ENCODE measurements at places on chromosomes 1 and 21.
A peak's percentile ranks its signal among the peaks of the same experiment; 100 is the strongest.

- DNase-seq, result peak; percentile 32
Observed at GRCh38 chr1:53465023-53465957, 6.1 kb downstream of the DMRTB1 start.

DNA sequence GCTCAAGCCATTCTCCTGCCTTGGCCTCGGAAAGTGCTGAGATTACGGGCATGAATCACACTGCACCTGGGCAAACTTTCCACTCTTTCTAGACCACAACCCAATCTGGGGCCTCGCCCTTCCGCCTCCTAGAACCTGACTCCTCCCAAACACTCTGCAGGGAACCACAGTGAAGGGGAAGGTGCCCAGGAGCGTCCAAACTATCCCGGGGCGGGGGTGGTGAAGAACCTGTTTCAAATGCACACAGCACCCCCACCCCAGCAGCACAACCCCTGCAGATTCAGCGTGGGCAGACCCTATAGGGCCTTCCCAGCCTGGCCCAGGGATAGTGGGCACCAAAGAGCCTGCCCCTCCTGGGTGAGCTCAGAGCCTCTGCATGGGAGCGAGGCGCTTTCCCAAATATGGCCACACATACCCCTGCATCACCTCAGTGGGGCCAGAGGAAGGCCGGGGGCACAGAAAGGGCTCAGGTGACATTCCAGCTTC, 86.9 kb downstream of the STUM start:
- DNase-seq, result peak; percentile 20

DNA sequence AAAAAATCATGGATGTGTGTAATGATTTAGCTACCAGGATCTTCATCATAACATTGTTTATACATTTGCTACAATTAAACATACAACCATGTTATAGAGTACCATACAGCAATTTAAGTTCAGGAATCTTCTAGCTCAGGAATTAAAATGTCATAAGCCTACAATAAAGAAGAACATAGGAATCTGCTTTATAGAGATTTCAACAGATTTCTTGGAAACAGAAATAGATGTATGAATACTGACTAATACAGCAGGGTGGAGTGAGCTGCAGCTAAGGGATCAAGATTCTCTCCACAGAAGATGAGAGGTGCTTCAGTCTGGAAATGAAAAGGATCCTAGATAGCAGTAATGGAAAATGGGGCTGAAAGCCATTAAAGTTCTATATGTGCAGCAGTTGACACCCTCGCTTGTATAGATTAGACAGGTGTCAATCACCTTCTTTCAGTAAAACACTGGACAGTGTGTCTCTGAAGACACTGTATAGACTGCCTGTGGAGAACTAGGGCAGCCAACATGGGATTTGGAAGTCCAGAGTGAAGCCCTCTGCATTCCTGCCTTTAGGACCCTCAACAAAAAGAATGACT, 73.9 kb downstream of the DNTTIP2 start:
- DNase-seq, result peak; percentile 33

DNA sequence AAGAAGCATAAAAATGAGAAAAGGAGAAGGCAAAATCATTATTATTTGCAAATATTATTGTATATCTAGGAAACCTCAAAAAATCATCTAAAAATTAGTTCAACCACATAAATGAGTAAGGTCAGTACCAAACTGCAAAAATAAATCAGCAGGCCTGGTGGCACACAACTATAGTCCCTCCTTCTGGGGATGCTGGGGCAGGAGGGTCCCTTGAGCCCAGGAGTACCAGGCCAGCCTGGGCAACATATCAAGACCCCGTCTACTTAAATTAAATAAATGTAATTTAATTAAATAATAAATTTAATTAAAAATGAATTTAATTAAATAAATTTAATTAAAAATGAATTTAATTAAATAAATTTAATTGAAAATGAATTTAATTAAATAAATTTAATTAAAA, 40.3 kb upstream of the TRIM67 start:
- DNase-seq, result no peak

- no peak for DNase-seq
Observed at GRCh38 chr1:240385985-240386978, 225.7 kb downstream of the GREM2 start.

DNA sequence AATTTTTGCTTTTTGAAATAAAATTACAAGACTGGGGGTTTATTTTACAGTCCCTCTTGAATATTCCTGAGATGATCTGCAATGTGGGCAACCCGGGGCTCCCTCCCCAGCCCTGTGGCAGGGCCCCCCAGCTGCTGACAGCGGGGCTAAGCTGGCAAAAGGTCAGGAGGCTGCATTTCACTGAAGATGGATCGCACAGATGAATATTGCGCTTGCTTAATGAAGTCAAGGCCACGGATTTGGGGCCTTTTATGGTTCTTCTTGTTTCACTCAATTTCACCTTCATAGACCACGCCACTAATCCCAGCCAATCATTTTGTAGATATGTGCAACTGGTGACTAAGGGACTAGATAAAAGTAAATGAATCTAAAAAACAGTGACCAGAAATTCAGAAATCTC, 50.8 kb upstream of the SLC22A15 start:
- DNase-seq, result no peak

DNA sequence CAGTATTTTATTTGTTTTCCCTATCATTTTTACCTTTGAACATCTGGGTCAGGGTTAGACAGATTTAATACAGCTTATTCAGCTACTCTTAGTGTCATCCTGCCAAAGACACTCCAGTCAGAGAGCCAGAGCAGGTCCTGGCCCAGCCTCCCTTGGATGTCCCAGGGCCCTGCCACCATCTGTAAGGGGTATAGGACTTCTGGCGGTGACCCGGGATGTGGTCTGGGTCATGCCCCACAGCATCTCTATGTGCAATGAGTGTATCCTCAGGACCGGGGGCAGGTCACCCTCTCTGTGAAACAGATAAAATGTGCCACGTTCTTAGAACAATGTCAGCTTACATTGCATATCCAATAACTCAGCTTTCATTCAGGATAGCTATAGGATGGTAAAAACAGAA, 37.8 kb upstream of the PRSS38 start:
- DNase-seq, result no peak

DNA sequence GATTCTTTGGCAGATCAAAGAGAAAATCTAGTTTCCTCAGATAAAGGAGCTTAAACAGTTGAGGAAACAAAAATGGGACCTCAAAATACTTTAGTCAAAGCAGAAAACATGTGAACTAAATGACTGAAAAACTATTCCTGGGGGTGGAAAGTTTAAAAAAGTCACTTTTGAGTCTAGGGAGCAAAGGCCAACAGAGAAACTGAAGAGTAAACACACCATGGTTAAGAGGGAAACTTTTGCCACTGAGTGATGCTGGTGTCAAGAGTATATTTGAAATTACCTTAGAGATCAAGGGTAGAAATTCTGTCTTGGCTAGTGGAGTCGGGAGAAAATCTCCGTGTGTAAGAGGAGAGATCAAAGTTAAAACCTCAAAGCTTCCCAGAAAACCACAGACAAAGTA, 501.2 kb upstream of the ADGRL4 start:
- DNase-seq, result no peak

GRCh38 chr1:183365676-183366075, 52.5 kb downstream of the NMNAT2 start:
- no peak for DNase-seq

DNA sequence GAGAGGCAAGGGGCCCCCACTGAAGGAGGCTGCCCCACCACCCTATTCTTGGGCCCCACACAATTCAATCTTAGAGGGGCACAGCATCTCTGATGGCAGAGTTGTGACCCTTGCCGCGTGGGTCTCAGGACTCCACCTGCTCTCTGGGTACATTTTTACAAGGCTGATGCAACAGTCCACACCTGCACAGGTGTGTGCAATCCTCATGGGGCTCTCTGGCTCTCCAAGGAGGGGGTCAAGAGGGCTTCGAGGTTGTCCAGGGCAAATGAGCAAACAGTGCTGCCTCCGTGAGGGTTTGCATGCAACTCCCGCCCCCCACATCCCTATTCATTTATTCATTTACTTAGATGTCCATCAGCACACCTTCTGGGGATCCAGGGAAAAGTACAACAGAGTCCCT, 81.6 kb upstream of the IFFO2 start:
- DNase-seq, result no peak

DNA sequence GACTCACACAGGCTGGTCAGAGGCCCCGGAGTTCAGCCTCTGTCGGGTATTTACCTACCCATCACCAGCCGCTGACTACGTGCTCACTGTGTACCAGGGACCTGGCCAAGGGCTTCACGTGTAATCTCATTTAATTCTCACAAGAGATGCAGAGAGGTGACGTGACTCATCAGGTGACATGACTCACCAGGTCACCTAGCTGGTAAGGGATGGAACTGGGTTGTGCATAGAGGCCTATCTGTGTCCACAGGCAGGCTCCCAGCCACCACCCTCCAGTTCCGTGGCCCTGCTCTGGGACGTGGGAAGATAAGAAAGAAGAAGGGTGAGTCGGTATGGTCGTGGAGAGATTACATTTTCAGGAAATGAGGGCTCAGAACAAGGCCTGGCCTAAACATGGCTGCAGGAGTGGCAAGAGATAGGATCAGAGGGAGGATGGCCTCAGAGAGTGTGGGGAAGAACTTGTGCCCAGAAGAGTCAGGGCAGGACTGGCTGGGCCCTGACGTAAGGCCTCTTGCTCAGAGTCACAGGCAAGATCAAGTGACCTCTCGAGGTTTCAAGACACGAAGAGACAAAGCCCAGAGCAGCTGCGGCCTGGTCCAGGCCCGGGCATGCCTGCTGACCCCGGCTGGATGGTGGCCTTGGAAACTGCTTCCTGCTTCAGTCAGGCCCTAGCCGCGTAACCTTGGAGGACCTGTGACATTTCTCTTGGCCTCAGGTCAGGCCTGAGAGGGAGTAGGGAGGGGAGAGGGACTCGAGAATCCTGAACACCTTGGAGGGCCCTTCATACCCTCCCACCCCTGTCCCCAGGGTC, 52.7 kb upstream of the WASF2 start:
- DNase-seq, result peak; percentile 98

DNA sequence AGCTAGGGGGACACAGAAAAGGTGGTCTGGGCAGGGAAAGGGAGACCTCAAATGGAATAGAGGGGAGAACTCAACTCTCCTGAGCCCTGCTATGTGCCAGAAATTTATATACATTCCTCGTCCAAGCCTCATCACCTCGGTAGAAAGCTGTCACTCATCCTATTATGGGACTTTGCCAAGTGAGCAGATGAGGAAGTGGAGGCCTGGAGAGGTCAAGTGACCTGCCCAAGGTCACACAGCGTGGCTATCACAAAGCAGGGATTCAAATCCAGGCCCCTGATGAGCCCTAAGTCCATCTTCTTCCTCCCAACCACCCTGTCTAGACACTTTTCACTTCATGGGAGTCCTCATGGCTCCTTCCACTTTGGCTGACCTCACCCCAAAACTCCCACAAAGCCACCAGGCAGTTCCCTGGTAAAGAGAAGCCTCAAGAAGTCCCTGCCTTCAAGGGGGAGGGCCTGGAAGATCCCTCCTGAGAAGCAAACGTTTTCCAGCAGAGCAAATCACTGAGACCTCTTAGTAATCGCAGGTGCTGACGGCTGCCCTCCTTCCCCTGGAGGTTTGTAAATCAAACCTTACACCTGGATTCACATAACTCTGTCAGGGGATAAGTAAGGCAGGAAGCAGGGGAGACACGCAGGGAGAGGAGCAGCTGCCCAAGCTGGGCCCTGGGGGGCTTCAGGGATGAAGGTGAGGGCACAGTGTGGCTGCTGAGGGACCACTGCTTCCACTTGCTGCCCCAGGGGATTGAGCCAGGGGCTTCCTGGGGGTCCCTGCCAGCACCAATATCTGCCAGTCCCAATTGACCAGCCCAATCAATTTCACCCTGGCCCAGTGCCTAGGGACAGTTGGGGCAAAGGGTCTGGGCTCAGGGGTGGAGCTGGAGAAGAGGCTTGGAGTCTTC, 351.2 kb downstream of the MATN1 start:
- no peak for DNase-seq

All from PC-9 (cell line).